Psoas muscle (tissue), 8 donors: ENCODE measurements at places on chromosomes 7 and 10. TPM values are rescaled to one million over a fixed set of nuclear protein-coding genes. Genes with fewer than 3 reads are reported as not detected.

DNA sequence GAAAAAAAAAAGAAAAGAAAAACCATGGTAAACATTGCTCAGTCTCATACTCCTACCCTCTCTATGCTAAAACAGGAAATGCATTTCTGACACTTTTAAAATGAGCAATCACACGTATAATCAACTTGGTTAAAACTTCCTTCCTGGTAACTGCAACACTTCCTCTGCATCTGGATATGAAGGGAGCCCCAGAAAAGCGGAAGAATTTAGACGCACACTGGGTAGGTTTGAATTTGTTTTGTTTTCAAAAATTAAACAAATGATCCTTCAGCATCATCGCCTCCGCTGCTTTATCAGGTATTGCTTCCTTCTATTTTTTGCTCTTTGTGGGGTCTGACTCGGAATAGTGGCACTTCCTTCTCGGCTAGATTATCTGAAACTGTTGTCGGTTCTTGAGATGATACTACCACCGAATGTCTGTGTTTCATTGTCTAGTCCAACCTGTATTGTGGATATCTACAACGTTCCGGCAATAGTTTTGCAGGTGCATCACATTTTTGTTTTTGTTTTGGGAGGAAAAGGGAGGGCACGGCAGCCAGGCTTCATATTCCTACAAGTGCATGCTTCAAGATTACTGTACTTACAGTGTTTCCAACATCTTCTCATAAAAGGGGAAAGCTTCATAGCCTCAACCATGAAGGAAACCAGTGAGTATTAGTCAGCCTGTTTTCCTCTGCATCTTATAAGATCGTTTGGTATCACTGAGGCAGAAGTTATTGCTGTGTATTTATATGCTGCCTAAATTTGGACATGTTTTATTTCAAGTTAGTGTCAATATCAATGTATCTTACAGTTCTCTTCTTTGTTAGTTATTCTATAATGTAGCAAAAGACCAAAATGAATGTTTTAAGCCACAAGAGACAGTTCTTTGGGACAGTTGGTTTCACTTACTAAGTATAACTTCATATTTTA is at the start of gene PIK3CG:
Gene PIK3CG (plus strand): TSS at position 153 of the 912 bp plus-strand sequence. CDS start 2,280 bp downstream, outside the sequence.
- no peak for DNase-seq

DNA sequence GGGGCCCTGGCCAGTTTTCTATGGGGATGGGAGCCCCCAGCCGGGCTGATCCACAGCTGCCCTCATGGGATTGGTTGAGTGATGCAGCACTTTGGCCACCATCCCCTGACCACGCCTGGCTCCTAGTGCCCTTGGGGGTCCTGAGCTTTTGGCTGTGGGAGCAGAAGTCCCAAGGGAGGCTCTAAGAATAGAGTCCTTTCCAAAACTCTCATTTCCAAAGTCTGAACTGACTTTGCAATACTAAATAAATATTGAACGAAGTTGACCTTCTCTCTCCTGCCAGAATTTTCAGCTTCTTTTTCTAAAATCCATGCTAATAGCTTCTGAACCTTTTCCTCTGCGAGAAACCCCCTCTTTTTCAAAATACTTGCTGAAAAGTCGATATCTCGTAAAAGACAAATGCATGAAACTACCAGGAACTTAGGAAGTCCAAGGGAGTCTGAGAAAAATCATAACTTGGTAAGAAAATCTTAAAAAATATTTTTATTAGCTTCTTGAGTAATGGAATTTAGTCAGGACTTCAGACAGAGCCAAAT is 62.7 kb upstream of the IGFBP3 start:
- DNase-seq, result no peak

Gene THNSL1
- 4.6 TPM for polyA plus RNA-seq

DNA sequence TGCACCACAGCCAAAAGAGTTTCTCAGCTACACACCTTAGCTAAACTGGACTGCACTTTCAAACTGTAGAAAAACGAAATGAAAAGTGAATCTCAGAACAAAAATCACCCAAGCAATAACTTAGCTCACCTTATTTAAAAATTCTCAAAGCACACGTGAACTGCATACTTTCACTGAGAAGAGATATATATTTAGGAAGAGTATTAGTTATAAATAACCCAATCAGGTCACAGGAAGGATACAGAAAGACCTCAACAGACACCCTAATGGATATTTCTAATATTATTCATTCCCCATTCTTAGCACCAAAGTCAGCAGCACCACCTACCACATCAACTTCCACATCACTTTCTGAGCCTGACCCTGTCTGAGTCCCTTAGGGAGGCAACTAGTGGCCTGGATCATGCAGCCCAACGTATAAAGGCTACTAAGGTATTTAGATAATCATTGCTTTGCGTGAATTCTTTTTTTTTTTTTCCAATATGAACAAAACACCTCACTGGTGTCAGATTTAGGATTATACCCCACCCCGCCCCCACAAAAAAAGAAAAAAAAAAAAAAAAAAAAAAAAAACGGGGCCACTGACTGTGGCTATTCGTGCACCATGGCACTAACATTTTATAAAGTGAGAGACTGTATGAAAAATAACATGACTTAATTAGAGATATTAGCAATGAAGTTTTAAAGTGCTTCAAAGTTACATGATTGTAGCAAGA is 2.6 kb downstream of the ABI1 start:
- no peak for DNase-seq

DNA sequence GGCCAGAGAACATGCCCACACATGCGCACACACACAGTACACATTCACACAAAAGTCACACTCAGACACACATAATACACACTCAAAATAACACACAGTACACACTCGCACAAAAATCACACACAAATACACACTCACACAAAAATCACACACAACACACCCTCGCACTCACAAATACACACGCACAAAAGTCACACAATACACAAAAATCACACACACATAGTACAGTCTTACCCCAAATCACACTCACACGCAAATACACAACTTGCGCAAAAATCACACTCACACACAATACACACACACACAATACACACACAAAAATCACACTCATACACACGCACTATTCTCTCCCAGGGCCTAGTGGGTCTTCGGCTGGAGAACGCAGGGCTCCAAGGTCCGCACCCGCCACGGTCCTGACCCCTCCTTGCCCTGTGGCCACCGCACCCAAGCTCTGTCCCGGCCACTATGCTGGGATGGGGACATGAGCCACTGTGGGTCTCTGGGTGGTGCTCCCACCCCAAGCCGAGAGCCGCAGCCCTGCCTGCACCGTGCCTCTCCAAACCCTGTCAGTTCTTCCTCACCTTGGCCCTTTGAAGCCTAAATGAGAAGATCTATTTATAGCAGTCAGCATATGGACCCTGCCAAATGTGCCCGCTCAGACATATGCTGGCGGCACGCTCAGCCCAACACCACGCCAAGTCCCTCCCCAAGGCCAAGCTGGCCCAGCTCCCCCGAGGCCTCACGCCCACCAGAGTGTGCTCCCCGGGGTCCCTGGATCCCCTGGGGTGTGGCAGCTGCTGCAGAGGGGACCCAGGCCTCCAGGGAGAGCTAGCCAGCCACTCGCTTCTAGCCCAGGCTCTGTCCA is 55.9 kb downstream of the ELFN1 start:
- no peak for DNase-seq

DNA sequence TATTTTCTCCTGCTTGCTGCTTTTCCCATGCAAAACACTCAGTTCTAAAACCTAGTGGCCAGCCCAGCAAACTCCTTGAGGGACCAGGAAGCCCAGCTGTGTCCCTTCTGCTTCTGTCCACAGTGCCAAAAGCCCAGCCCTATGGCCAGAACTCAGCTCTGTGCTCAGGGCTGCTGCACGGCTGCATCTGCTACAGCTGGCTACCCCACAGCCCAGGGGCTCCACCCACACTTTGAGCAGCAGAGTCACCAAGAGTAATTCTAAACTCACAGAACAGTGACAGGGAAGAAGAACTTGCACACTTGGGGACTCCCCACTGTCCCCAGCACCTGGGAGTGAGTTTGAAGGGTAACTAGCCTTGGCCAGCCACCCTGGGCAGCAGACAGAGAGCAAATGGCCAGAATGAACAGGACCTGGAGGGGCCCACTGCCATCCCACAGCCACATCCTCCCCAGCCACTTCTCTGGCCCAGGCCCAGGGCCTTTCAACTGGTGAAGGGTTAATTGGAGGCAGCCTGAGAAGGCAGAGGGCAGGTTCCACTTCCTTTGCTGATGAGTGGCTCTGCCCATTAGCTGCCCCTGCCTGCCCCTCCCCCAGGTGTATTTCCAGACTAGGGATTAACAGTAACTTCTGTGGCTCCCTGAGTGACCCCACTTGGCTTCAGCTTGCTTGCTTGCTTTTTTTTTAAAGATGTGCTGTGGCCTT is 28.1 kb upstream of the TRIM8 start:
- DNase-seq, result peak; percentile 76
